ENCODE measurements at places on chromosomes 3 and 15. TPM values are rescaled to one million over a fixed set of nuclear protein-coding genes. Genes with fewer than 3 reads are reported as not detected.

NR1I2 gene
- not detected for total RNA-seq

WDR93 gene
- not detected for total RNA-seq

EPHB1 gene
- total RNA-seq = 13.3 TPM

TRA2B gene
- total RNA-seq = 231 TPM

CHRNB4 gene
- total RNA-seq = 1.1 TPM

RTP3 gene
- total RNA-seq = not detected

MESP1 gene
- total RNA-seq = 0.31 TPM

PCLAF gene
- 12.0 TPM for total RNA-seq

OR5K2 gene
- total RNA-seq = not detected

GOLGA8J gene
- total RNA-seq = not detected

MNS1 gene
- total RNA-seq = 4.7 TPM

NDUFB5 gene
- total RNA-seq = 285 TPM

RPS17 gene
- 1,308 TPM for total RNA-seq

HHATL gene
- 51.8 TPM for total RNA-seq

TMEM44 gene
- total RNA-seq = 19.4 TPM
